Smooth muscle cell of the brain vasculature (primary cell): ENCODE measurements at places on chromosomes 5 and 9.

GRCh38 chr9:121326130-121326838 lies 43.8 kb downstream of the STOM start:
- no peak for DNase-seq

GRCh38 chr5:155926031-155926430 lies 400.9 kb upstream of the SGCD start:
- no peak for DNase-seq

DNA sequence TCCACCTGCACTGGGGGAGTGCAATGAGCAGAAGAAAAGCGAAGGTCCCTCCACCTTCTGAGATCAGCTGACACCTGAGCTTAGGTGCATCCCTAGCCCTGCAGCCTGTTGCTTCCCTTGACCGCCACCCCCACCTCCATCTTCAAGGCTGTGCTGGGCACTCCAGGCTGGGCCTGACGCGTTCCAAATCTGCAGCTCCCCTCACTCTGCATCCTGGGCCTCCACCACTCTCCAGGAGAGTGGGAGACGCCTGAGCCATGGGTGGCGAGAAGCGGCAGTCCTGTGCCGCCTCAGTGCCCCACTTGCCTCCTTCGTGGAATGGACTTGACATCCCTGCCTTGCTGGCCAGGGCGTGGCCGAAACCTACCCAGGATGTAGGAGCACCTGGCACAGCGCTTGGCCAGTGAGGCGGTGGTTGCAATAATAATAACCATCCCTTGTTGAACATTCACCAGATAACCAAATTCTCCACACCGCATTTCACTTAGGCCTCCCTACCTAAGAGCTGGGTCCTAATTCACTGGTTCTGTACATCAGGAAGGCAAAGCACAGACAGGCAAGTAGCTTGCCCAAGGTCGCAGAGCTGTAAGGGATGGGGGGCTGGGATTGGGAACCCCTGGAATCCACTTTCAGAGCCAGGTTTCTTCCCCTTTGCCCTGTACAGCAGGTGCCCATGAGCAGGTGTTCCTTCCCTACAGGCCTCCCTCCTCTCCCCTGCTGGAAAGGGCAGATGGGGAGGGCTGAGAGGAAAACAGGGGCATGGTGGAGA lies 11.7 kb downstream of the B4GALT7 start:
- DNase-seq: no peak

DNA sequence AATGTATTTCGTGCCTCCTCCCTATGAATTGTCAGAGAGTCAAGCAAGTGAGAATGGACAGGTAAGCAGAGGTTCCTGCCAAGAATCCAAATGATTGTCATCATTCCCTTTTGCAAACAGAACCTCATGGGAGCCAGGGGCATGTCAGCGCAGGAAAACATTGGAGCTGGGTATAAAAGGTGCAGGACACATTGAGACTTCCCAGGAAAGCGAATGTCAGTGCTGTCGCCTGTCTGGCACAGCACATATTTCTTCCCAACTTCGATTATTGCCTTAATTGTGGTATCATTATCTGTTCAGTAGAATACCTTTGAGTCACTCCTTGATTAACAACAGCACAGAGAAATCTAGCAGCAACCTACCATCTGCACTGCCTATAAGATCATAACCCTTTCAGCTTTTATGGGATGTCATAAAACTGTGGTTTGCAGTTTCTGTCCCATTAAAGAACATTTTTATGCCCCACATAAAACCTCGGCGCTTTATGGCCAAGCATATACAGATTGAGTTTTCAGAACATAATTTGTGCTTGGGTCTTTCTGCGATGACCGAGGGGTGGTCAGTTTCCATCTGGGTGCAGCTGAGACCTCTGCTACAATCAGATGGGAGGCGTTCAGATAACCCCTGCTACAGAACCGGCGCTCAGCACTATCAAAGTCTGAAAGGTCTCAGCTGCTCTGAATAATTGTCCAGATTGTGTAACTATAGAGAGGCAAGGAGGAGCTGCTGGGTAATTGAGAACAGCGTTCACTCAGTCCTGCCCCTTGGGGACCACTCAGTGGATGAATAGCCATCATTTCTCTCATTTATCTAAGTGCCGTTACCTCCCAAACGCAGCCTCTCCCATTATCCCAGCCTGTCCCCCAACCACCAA lies 30.9 kb upstream of the WWC1 start:
- DNase-seq: no peak

DNA sequence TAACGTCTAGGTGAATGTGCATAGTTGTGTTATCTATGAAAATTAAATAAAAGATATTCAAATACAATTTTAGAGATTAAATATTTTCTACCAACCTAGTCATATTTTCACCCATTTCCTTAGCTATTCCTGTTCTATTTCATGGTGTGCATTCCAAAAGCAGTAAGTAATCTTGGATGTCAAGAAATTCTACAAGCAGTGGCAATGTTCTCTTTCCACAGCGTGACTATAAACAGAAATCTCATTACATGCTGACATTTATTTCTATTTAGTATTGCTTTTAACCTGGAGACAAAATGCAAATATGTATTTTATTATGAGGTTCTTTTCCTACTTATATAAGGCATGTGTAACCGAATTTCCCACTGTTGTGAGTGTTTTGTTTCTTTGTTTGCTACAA lies 510.0 kb downstream of the ACTL7B start:
- DNase-seq: no peak

DNA sequence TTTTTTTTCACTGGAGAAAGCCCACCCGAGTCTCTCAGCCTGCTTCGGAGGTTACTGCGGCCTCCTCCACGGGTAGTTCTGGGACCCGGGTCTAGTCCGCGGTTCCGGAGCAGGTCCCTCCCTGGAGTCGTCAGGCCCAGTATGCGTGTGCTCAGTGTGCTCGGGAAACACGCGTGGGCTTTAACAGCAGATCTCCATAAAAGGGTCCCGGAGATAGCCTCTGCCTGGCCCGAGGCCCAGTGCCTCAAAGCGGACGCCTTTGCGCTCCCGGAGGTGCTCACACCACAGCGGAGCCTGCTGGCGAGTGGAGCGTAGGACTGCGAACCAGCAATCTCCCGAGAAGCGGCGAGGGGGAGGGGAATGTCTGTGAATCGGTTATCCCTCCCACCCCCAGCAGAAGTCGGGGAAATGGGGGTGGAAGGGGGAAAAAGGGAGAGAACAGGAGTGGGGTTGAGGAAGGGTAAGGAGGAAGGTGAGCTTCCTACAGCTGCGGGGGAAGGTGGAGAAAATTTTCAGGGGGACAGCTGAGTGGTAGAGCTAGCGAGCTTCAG lies 28.7 kb downstream of the CDKN2A start:
- peak; percentile 50 for DNase-seq

GRCh38 chr9:68955330-68955729 lies 58.6 kb downstream of the PRKACG start:
- no peak for DNase-seq

GRCh38 chr5:1490376-1490775 lies 33.4 kb downstream of the LPCAT1 start:
- no peak for DNase-seq

- no peak for DNase-seq
Measured at GRCh38 chr5:63961125-63961597, 1.1 kb downstream of the HTR1A start.

- DNase-seq: no peak
Measured at GRCh38 chr9:76528056-76528455, 69.1 kb downstream of the GCNT1 start.

DNA sequence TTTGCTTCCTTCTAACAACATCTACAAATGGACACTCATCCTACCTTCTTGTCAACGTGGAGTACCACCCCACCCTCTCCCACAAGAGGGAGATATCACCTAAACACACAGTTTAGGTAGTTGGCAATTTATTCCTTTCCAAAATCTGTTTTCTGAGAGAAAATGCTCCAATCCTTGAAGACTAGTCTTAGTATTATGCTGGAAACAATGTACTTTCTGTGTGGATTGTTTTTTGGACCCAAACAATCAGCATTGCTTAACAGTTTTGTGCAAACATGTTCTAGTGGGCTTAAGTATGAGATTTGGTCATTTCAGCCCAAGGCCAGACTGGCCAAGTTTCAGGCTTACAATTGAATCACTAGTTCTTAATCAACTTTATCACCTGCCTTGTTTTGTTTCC lies 359.1 kb downstream of the ARHGEF28 start:
- no peak for DNase-seq

GRCh38 chr5:42242210-42242609 lies 181.0 kb upstream of the GHR start:
- no peak for DNase-seq

DNA sequence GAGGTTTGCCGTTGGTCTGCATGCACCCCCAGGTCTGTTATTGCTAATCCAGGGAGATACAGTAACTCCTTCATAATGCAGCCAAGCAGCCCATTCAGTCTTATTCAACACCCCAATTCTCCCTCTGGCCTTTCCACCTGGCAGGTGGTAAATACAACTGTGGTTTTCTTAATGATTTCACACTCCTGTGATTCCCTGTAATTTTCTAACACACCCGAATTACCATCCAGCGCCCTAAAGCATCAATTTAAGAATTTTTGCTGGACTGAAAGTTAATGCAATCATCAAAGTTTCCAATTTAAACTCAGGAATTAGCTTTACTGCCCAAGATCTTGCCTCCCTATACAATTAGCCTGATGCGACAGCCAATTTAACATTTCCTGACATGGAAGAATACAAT lies 62.5 kb downstream of the GNAQ start:
- no peak for DNase-seq

GRCh38 chr9:38619556-38620447 lies 594 bp downstream of the ANKRD18A start:
- DNase-seq: no peak

GRCh38 chr5:33470544-33470943 lies 29.8 kb downstream of the TARS1 start:
- DNase-seq: peak; percentile 53

DNA sequence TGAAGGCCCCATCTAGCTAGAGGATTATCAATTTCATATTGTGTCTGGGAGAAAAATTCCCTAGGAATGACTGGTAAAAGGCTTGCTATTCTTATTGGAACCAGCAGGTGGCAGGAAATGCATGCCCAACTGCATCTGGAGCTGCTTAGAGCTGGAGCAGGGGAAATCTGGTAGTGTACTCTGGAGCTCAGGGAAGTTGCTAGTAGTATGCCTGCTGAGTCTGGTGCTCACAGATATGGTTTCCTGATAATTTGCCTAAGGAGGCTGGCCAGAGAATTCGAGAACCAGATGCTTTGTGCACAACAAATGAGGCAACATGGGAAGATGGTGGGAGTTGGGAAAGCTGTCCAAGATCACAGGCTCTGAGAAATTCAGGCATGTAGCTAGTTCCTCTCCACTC lies 53.7 kb downstream of the G3BP1 start:
- DNase-seq: peak; percentile 29

- DNase-seq: no peak
Measured at GRCh38 chr5:54171645-54172384, 138.6 kb downstream of the ARL15 start.

GRCh38 chr9:21811914-21812313 lies 9.5 kb downstream of the MTAP start:
- no peak for DNase-seq

DNA sequence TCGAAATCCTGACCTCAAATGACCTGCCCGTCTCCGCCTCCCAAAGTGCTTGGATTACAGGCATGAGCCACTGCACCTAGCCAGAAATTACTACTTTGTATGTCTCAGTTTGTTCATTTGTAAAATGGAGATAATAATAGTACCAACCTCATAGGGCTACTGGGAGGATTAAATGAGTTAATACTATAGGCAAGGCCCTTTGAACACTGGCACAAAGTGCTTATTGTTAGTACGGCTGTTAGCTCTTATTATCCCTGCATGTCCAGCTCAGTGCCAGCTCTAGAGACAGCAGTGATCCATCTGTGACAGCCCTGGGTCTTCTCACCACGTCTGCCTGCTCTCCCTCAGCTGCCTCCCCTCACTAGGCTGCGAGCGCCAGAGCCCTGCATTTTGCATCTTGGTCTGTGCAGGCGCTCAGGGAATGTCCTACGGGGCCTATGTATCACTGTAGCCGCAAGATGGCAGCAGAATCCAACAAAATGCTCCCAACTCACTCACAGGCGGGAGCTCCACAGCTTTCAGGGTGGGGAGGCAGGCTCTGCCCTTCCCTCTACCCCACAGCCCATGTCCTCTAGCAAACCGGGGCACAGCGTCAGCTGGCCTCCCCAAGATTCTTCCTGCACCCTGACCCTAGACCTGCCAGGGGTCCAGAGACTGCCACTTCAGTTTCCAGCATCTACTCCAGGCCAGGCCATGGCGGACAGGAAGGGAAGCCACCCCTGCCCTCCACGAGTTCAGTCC lies 17.7 kb upstream of the AKNA start:
- DNase-seq: peak; percentile 62

DNA sequence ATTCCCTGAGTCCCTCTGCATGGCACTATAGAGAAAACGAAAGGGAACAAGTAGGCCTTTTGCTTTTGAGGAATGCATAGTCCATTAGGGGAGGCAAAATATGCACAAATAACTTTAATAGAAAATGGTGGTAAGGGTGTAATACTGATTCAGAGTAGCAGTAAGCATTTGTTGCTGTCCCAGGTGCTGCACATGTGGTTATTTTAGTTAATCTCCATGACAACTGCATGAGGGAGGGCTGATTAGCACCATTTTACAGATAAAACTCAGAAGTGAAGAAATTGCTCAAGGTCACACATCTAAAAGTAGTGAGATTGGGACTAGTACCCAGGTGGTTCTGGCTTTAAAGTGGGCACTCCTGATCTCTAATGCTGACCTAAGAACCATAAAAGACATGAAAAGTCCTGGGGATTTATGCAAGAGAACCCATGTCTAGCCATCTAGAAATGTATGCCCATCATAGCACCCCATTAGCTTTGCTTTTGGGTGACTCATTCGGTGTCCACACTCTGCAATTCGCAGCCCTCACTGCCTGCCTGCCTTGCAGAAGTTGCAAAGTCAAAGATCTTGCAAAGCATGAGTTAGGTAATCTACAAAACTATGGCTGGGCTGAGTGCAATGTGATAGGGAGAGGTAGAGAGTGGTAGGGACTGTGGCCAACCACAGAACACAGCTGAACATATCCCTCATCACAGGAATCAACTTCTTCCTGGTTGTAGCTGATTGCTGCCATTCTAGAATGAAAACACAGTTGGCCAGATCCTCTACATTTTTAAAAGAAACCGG lies 195.2 kb downstream of the PTTG1 start:
- no peak for DNase-seq

DNA sequence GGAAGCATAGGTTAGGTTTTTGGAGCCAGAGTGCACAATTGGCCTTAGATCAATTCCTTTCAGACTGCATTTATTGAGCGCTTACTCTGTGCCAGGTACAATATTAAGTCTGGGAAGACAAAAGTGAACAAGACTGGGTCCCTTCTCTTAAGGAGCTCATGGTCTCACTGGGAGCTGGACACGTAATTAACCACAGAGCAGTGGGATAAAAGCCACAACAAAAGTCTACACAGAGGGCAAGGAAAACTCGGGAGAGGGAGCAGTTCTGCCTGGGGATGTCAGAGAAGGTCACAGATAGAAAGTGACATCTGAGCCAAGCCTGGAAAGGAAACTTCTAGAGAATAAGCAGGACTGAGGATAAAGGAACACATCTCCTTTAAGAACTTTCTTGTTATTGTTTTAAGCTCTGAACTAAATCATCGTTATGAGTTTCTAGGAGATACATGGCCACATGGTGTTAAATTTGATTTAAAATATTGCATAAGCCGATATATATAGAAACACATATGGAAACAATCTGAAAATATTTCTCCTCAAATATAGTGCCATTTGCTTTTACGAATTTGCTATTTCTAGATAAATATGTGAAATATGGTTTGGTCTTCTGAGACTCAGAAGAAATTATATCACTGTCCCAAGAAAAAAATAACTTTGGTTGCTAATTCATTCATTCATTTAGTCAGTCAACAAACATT lies 40.1 kb upstream of the PDE8B start:
- no peak for DNase-seq
